ENCODE measurements at places on chromosomes 4 and X.

- DNase-seq = no peak
These were observed 229.8 kb downstream of the STIM2 start for GRCh38 chr4:27090406-27090805.

DNA sequence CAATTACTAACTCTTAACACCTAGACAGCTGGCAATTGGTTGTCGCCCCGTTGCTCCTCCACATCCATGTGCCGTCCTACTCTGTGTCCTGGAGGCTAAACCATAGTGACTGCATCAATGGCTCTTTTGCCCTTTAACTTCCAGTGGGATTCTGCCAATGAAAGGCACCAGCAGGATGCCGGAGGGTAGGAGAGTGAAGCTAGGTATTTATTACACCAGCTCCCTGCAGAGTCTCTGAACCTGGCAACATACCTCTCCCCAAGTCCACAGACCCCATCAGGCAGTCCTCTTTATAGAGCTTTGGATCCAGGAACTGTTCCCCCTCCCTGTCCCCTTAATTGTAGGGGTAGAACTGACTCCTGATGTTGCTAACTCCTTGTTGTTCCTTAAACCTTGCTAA is 426.8 kb downstream of the HNRNPD start:
- DNase-seq = no peak

- no peak for DNase-seq
These were observed 1.8 kb downstream of the PROM1 start for GRCh38 chr4:16082041-16082425.

- no peak for DNase-seq
These were observed 52.6 kb upstream of the UNC5C start for GRCh38 chr4:95601356-95601755.

DNA sequence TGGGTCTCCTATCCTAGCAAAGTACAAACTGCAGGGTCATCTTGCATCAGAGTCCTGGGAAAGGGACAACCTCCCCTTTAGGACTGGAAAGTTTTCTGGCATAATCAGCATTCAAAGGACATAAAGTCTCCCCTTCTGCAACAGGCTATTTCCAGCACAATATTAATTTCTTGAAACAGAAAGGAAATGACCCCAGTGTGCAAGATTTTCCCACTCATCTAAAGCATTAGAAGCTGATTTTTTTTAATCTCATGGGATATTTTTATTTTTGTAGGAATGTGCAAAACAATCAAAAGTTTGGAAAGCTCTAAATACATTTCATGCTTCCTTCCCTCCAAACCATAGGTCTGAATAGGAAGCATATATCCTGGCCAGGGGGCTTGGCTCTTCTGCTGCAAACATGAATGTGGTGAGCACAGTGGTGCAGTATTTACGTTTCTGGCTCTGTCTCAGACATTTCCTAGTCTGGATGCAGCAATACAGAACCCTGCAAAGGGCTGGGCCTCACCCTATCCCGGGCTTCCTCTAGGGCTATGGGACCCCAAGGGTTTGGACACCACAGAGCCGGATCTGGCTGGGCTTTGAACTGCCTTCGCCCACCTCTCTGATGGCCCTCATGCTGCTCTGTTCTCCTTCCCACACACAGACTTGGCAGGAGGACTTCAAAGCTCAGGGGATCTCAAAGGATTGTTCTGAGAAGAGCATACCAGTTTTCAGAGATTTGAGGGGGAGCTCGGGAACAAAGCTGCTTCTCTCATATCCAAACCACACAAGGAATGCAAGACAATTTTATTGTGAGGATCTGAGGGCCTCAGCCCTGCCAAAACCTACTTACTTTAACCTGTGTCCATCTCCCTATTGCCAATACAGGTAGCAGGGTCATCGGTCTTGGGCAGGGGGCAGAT is 64.9 kb downstream of the POLR2B start:
- DNase-seq = no peak

DNA sequence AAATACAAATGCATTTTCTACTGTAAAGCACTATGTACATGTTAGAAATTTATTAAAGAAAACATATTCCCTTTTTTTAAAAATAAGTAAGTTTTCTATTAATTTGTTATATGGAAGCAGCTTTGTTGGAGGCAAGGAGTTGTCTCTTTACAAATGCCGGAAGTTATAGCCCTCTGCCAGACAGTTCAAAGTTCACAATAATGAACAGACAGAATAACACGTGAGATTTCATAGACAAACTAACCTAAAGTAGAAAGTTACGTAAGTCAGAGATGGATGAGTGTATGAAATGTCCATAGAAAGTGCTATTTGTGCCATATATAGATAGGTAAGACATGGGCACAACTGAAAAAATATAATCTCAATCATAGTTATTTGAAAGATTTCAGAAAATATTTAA is 43.9 kb upstream of the NEIL3 start:
- no peak for DNase-seq

GRCh38 chr4:112378858-112379257 is 81.7 kb downstream of the ALPK1 start:
- no peak for DNase-seq

- DNase-seq = no peak
These were observed 191.0 kb upstream of the EMCN start for GRCh38 chr4:100708776-100709175.

- DNase-seq = no peak
These were observed 29.0 kb upstream of the CCNG2 start for GRCh38 chr4:77127837-77128621.

DNA sequence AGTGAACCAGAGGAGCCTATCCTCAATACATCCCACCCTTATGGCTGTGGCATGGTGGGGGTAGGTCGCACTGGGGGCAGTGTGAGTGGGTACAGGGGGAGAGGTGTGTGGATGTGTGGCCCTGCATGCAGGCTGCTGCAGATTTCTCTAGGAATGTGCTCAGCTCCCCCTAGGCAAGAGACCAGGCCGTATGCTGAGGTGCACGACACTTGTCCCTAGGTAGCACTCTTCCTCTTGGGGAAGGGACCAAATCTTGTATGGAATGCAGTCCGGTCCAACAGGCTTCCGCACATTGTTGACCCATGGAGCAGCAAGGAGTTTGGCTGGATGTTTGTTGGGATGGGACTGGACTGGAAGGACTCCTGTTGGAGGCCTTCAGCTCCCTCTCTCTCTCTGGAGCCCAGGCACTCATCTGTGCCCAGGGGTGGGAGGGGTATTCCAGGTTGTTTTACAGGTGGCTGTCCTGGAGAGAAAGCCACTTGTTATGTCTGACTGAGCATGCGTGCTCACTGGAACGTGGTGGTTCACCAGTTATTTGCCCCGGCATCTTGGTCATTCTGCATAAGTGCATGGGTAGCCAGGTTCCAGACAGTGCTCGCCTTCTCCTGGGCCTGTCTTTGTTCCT is 55.1 kb downstream of the NBDY start:
- no peak for DNase-seq

- DNase-seq = peak; percentile 14
These were observed 216.7 kb upstream of the GALNT7 start for GRCh38 chr4:172951679-172952451.

DNA sequence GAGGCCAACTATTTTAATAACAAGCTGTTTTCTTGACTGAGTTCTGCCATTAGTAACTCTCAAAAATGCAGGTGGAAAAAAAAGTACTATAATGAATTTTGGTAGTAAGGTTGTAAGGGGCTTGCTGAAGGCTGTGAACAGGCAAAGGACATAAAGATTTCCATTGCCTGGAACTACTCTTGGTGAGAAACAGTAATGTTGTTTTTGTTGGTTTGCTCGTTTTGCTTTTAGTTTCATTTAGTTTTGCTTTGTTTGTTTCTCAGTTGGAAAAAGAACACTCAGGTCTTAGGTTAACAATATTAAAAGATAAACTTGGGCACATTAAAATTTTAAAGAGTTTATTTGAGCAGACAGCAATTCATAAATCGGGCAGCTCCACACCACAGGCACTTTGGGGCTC is 824.5 kb upstream of the HTR2C start:
- DNase-seq = no peak

- DNase-seq = no peak
These were observed 90.7 kb downstream of the CLDN22 start for GRCh38 chr4:183229397-183229796.

GRCh38 chr4:181671672-181672071 is 571.5 kb upstream of the TENM3 start:
- DNase-seq = no peak

GRCh38 chrX:112380541-112381278 is 298.1 kb upstream of the TRPC5 start:
- DNase-seq = no peak

GRCh38 chr4:184142121-184143000 is 75.3 kb downstream of the ENPP6 start:
- no peak for DNase-seq

- DNase-seq = no peak
These were observed 6.2 kb downstream of the PNCK start for GRCh38 chrX:153667281-153667955.

DNA sequence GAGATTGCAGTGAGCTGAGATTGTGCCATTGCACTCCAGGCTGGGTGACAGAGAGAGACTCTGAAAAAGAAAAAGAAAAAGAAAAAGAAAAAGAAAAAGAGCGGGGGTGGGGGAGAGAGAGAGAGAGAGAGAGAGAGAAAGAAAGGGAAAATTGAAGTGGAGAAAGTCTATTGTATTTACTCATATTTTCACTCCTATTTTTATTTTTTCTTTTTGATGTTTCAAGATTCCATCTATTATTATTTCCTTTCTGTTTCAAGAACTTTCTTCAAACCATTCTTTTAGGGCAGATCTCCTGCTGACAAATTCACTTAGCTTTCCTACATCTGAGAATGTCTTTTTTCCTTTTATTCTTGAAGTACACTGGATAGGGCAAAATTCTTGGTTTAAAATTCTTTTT is 57.5 kb upstream of the HDAC8 start:
- no peak for DNase-seq

- no peak for DNase-seq
These were observed 229.6 kb upstream of the DIAPH2 start for GRCh38 chrX:96455078-96455477.

- DNase-seq = peak; percentile 51
These were observed 1.1 kb downstream of the AFF2 start for GRCh38 chrX:148501386-148502066.

- DNase-seq = peak; percentile 87
These were observed 107.1 kb downstream of the NSUN7 start for GRCh38 chr4:40856840-40857362.

GRCh38 chr4:188287169-188287894 is 148.1 kb downstream of the TRIML1 start:
- DNase-seq = no peak

DNA sequence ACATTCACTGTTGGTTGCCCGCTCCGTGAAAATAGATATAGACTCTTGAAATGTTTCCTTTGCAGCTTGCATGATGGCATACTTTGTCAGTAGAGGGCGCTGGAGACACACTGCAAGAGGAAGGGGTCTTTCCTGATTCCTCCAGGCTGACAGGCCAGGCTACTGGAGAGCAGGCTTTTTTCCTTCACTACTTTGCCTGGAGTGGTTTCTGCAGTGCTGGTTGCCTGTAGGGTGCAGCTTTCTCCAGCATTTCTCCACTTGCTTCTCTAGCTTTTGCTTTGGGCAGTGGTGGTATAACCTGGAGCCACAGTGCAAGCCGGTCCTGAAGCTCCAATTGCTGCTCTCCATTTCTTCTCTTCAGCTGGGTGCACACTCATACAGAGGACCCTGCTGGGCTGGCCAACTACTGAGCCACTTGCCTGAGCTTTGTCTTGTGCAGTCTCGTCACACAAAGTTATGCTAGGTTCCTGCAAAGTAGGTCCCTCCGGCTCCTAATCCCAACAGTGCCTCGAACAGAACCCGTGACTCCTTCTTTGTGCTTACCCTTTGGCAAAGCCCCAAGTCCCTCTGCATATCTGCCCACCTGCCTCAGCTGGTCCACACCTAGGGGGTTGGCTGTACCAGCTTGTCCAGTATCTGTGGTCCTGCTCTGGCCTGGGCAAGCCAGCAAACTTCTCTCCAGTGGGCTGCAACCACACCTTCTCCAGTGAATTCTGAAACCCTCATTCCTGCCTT is 46.3 kb downstream of the RASSF6 start:
- DNase-seq = peak; percentile 82

- DNase-seq = no peak
These were observed 116.6 kb downstream of the ARHGAP24 start for GRCh38 chr4:85591406-85592098.

GRCh38 chr4:30117433-30117832 is 602.7 kb upstream of the PCDH7 start:
- no peak for DNase-seq

- no peak for DNase-seq
These were observed 96.8 kb upstream of the FAT1 start for GRCh38 chr4:186820391-186820891.

- no peak for DNase-seq
These were observed 139.4 kb upstream of the EMCN start for GRCh38 chr4:100657187-100657586.

DNA sequence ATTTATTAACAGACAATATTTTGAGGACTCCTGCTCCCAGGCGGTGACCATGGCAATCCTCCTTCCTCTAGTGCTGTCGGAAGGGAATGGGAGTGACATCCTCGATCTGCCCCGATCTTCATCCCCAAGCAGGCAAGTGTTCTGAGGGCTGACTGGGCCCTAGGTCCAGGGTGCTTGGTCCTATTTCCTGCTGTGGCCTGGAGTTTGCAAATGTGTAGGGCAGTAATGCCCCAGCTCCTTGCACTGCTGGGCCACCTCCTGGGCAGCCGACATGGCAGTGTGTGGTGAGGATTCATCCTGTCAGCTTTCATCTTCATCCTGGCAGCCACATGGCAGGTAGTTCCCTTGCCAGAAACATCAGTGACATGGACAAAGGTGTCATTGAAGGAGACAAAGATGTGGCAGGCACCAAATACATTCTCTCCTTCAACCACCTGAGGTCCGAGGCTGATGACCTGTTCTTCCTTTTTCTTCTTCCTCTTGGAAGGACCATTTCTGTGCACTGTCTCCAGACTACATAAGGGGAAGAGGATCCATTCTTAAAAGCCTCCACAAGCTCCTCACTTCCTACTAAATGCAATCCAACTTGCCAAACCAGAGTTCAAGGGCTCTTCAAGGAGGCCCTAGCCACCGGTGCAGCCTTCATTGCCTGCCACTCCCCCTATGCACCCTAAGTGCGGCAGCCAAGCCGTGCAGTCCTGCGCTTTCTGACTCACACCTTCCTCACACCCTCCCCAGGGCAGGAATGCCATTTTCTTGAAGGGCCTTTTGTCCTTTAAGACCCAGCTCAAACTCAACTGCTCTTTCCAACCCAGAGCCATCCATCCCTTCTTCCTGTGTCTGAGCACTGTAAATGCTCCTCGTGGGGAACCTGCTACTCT is 65.7 kb downstream of the TMEM154 start:
- DNase-seq = no peak

DNA sequence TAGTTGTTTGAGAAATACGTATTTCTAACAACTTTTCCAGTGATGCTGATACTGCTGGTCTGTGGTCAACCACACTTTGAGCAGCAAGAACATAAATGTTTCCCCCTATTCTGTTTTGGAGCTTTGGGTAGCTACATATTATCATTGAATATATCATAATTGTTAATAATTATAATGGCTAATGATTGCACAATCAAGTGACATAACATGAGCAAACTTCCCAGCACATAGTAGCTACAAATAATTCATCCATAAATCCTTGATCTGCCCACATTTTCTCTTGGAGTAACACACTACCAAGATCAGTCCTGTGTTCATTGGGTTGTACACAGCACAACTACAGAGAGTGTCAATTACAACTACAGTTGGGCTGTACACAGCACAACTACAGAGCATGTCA is 436.3 kb upstream of the MAGEB18 start:
- no peak for DNase-seq

GRCh38 chr4:139809757-139810140 is 144.1 kb downstream of the MGST2 start:
- DNase-seq = no peak

Data from WTC11 (cell line).